ENCODE measurements at places on chromosomes 6 and 20. TPM values are rescaled to one million over a fixed set of nuclear protein-coding genes. Genes with fewer than 3 reads are reported as not detected.

Gene SLC32A1
- total RNA-seq, result not detected

DNA sequence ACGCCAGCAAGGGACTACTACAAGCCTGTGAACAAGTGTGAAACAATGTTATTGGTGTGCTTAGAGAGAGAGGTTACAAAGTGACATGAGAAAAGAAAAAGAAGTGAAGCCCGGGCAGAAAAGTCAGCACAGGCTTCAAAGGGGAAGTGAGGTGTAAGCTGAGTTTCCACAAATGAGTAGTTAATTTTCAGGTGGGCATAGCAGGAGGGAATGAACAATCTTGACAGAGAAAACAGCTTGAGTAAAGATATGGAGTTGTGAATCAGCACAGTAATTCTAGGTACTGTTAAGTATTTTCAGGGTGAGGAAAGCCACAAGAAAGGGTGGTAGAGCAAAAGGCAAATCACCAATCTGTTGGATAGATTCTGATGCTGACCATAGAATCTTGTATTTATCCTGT lies 4.3 kb downstream of the KCNQ5 start:
- no peak for ATAC-seq

DNA sequence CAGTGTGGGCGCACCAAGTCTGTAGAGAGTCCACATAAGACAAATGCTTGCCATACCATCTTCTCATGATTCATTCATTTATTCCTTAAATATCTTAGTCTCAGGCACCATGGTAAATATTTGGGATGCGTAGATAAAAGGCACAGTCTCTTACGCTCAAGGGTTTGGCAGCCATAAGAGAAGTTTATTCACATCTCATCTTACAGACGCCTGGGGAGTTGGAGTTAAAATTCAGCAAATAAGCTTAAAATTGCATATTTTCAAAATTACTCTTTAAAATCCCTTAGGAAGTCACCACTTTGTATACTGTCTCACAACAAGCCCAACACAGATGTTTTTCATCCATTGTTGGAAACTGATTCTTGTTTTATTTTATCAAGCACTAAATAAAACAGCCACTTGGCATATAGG lies 363.3 kb downstream of the KIF16B start:
- ATAC-seq, result no peak

Gene POU5F1
- total RNA-seq, result 1.1 TPM

Gene NEU1
- 30.0 TPM for total RNA-seq

GRCh38 chr6:111970426-111970825 lies 83.5 kb upstream of the CCN6 start:
- ATAC-seq, result no peak

- no peak for ATAC-seq
Observed at GRCh38 chr20:46157625-46158024, 39.5 kb downstream of the CD40 start.

Gene SLC4A11
- not detected for total RNA-seq

- no peak for ATAC-seq
Observed at GRCh38 chr6:84777888-84778287, 13.5 kb upstream of the TBX18 start.

Gene KCNB1
- total RNA-seq, result 35.1 TPM

GRCh38 chr6:44470115-44470464 lies 82.6 kb downstream of the CDC5L start:
- ATAC-seq, result no peak

DNA sequence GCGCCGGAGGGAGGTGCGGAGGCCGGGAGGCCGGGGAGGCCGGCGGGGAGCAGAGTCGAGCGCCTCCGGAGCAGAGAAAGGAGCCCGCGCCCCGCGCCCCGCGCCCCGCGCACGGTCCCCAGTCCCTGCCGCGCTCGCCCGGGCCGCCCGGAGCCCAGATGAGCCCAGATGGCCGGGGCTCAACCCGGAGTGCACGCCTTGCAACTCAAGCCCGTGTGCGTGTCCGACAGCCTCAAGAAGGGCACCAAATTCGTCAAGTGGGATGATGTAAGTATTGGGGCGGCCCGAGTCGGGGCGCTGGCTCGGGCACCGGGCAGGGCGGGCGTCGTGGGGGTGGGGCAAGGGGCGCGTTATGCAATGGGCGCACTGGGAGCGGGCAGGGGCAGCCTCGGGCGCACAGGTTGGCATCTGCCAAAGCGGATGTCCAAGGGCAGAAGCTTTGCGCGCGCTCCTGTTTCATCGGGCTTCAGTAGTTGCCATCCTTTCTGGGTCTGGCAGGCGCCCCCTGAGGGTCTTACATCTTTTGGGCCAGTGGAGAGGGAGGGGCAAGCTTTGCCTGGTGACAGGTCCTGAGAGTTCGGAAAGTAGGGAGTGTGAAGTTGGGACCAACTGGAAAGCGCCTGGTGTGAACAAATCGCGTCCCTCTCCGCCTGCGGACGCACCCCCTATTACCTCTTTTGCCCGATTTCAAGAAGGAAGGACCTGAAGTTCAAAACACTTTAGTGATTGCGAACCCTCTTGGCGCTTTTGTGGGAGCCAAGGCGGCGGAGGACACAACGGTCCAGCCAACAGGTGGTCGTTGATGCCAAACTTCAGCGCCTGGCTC lies 631 bp downstream of the PLCB1 start:
- peak; percentile 41 for ATAC-seq

GRCh38 chr20:32727683-32728082 lies 15.6 kb downstream of the COMMD7 start:
- peak; percentile 55 for ATAC-seq

Gene GPLD1
- 5.0 TPM for total RNA-seq

DNA sequence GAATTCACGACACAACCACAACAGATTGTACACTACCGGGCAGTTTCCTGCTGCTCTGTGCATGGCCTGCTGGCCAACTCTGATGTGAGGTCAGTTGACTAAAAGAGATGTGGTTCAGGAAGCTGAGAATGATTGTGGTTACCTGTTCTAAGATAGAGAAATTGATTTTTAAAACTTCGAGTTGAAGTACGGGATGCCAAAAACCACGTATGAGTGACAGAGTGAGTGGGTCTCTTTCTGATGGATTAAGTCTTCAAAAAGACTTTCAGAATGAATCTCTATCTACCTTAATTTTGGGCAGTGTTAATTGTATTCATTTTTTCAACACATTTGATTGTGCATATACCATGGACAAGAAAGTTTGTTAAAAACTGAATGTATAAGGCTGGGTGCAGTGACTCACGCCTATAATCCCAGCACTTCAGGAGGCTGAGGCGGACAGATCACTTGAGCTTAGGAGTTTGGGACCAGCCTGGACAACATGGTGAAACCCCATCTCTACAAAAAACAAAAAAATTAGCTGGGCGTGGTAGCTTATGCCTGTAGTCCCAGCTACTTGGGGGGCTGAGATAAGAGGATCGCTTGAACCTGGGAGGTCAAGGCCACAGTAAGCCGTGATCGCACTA lies 121.2 kb downstream of the SGK1 start:
- no peak for ATAC-seq

DNA sequence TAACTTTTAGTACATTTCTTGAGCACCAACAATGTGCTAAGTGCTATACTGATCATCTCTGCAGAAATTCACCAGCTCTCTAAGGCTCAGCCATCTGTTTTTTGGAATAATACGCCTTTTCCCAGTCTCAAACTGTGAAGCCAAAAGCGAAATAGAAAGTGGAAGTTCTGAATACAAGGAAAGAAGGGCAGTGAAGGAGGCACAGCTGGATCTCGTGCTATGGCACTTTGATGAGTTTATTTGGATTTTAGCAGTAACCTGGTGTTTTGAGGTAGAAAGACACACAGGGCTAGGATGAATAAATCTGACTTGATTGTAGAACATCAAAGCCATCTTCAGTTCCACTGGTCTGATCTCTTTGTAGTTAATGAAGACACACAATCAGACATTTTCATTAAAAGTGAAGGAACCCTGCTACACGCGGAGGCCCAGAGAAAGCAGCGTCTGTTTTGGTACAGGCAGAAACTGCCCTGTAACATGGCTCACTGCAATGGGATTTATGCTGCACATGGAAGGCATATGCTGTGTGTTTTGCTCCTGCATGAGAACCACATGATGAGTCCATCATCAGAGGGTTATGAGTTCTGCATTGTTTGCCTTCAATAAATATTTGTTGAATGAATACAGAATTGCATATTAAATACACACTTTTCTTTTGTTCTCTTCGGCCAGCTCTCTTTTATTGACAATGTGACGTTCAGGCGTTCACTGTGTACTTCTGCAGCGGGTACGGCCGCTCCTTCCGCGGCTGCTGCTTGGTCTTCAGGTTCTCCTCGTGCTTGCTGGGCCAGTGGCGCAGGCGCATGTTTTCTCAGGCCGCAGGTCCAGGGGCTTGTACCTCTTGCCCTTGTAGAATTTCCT lies 100.9 kb downstream of the PREP start:
- ATAC-seq, result no peak

Measured in gastroesophageal sphincter (tissue), 4 donors.